GM12878 (cell line): ENCODE measurements at places on chromosomes 7 and 10. TPM values are rescaled to one million over a fixed set of nuclear protein-coding genes. Genes with fewer than 3 reads are reported as not detected.

The CTAGE15 gene
- 0.32 and 0.49 TPM in 2 replicates for total RNA-seq

The SPDYE9 gene
- total RNA-seq = not detected in 2 replicates

The KIAA1217 gene
- total RNA-seq = 3.8 and 4.6 TPM in 2 replicates

The UROS gene
- total RNA-seq = 62.5 and 67.0 TPM in 2 replicates

The TECPR1 gene
- total RNA-seq = 15.2 and 16.8 TPM in 2 replicates

The SNX13 gene
- total RNA-seq = 10.8 and 14.1 TPM in 2 replicates

The HHEX gene
- total RNA-seq = 17.8 and 21.6 TPM in 2 replicates
